ENCODE measurements at places on chromosomes 6 and 20.
A peak's percentile ranks its signal among the peaks of the same experiment; 100 is the strongest.

GRCh38 chr6:44733868-44734267 lies 346.4 kb downstream of the CDC5L start:
- no peak for DNase-seq
- no peak overlapping the region for H3K27ac ChIP-seq

GRCh38 chr20:5481872-5482271 lies 165.1 kb upstream of the PROKR2 start:
- H3K36me3 ChIP-seq = no peaks in the 10 kb centered on the region
- DNase-seq = no peak
- peaks cover 18% of the 10 kb centered on the region for H3K4me1 ChIP-seq
- H3K27ac ChIP-seq = no peak overlapping the region

DNA sequence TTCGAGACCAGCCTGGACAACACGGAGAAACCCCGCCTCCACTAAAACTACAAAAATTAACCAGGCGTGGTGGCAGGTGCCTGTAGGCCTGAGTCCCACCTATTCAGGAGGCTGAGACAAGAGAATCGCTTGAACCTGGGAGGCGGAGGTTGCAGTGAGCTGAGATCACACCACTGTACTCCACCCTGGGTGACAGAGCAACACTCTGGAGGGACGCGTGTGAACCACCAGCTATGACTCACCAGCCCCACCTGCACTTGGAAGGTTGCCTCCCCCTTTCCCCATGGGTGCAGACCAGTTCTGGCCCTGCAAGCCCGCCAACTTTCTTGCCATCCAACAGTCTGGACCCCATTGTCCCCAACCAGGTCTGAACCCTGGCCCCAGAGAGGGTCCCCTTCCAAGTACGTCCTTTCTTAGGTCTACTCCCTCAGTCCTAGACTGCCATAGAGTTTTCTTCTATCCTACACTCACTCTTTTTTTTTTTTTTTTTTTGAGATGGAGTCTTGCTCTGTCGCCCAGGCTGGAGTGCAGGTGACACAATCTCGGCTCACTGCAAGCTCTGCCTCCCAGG lies 29.2 kb downstream of the ATP9A start:
- H3K27me3 ChIP-seq = no peaks in the 10 kb centered on the region
- no peak for DNase-seq
- no peaks in the 10 kb centered on the region for H3K36me3 ChIP-seq
- H3K4me3 ChIP-seq = no peak overlapping the region
- no peaks in the 10 kb centered on the region for H3K4me1 ChIP-seq

DNA sequence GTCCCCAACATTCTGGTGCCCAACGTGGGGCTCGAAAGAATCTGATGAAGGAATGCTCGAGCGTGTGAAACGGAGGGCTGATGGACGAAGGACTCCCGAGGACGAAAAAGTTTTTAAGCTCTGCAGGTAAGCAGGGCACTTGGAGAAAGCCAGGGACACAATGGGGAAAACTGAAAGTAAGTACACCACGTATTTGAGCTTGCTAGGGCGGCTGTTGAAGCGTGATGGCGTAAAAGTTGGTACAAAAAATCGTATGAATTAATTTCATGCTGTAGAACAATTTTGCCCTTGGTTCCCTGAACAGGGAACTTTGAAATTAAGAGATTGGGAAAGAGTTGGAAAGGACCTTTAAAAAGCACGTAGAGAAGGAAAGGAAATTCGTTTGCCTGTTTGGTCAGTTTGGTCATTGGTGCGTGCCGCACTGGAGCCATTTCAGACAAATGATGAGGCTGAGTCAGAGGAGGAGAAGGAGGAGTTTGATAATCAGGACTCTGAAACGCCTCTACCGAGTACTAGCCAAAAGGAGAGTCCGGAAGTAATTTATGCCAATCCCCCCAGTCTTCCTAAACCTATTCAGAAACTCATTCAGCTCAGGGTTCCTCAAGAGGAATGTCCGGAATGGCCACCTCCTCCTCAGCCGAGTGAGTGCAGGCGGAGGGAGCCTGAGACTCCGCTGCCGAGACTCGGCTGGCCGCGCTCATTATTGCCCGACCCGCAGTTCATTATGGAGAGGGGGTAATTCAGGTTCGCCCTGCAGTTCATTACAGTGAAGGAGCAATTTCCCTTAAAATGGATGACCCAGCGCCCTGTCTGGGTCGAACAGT lies 59.2 kb upstream of the PRSS16 start:
- H3K36me3 ChIP-seq = no peaks in the 10 kb centered on the region
- no peaks in the 10 kb centered on the region for H3K27me3 ChIP-seq
- peak overlapping the region; percentile 87 for H3K4me3 ChIP-seq
- peak overlapping the region; percentile 50 for H3K27ac ChIP-seq

DNA sequence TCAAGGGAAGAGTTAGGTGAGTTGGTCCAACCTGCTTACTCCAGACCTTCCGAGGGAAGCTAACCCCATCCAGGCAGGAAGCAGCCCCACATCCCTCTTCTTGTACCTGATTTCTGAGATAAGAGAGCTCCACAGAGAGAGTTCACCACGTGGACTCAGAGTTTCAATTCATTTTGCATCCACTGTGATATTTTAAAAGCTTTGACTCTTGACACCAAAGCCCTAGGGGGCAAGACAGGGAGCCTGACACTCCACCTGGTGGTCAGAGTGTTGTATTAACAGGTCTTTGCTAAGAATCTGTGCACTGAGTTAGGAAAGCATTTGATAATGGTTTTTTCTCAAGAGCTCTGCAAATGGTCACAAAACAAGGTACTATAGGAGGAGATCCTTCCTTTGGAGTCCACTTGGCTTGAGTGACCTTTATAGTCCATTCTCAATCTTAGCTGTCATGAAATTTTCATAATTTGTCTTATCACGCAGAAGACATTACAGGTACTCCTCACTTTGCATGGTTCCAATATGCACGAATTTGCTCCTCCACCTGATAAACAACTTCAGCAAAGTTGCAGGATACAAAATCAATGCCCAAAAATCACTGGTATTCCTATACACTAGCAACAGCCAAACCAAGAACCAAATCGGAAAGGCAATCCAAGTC lies 56.2 kb upstream of the RIPOR2 start:
- peaks cover 59% of the 10 kb centered on the region for H3K4me1 ChIP-seq
- peak overlapping the region; percentile 35 for H3K4me3 ChIP-seq
- H3K27me3 ChIP-seq = no peaks in the 10 kb centered on the region
- H3K27ac ChIP-seq = peak overlapping the region; percentile 88
- DNase-seq = peak; percentile 65
- H3K36me3 ChIP-seq = peaks cover 3% of the 10 kb centered on the region

DNA sequence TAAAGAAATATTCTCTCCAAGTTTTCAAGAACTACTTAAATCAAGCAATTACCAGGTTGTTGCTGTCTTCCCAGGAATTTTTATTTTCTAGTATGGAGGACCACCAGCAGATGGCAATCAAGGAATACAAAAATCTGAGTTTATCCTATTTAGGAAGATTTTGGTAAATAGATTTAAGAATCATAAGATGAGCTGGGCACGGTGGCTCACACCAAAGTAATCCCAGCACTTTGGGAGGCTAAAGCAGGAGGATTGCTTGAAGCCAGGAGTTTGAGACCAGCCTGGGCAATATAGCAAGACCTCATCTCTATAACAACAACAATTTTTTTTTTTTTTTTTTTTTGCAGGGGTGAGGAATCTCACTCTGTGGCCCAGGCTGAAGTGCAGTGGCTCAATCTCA lies 19.3 kb upstream of the SEC63 start:
- H3K27me3 ChIP-seq = peaks cover 2% of the 10 kb centered on the region
- no peaks in the 10 kb centered on the region for H3K4me1 ChIP-seq
- no peak overlapping the region for H3K4me3 ChIP-seq
- DNase-seq = no peak

- peaks cover 75% of the 10 kb centered on the region for H3K4me1 ChIP-seq
- no peak for DNase-seq
- peak overlapping the region; percentile 86 for H3K27ac ChIP-seq
- no peak overlapping the region for H3K4me3 ChIP-seq
- H3K36me3 ChIP-seq = peaks cover 14% of the 10 kb centered on the region
- H3K27me3 ChIP-seq = no peaks in the 10 kb centered on the region
These were observed 35.2 kb downstream of the HIVEP1 start for GRCh38 chr6:12047304-12047703.
